ENCODE measurements at places on chromosomes 12 and 14.

DNA sequence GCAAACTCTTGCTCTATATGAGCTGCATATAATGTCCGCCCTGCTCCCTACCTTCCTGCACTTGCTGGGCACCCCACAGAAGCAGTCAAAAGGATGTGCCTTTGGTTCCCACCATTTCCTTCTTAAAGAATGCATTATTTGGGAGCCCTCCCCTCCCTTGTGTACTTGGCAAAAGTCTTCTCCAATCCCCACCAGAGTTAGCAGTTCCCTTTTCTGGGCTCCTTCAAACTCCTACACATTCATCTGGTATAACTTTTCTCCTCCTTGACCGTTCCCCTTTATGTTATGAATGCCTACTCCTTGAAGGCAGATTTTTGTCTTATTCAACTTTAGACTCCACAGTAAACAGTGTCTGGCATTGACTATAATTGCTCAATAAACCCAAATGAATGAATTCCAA, 27.8 kb downstream of the AREL1 start:
- DNase-seq, result peak; percentile 78

DNA sequence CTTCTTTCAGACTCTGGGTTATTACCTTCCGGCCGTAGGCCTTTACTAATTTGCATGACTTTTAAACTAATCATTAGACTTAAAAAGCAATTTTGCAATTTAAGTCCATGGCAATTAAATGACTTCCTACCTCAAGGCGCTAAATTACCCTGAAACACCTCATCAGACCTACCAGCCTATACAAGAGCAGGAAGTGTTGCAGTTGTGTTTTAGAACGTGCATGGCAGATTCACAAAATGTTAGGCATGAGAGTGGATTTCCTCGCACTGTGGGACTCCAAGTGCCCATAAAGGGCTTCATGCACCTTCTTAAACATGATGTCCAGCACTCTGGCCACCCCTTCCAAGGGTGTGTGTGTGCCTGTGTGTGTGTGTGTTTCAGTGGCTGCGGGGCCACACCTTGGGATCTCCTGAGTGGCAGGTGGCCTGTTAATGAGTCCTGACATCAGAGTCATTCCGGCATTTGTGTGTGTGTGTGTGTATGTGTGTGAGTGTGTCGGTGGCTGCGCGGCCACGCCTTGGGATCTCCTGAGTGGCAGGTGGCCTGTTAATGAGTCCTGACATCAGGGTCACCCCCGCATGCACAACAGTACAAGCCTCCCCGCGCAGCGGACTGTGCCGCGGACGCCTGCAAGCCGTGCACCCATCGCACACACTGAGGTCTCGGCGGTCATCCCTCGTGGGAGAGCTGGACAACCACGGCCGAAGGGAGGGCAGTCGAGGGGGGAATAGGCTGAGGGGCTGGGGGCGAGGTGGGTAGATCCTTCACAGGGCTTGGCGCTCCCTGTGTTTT, 900 bp downstream of the C2CD5 start:
- DNase-seq, result peak; percentile 51

GRCh38 chr12:127416796-127417195, 850.2 kb upstream of the TMEM132C start:
- no peak for DNase-seq

- no peak for DNase-seq
These were observed 5.4 kb upstream of the GPR84 start for GRCh38 chr12:54369597-54370131.

- DNase-seq, result no peak
These were observed 4.7 kb downstream of the EXOC3L4 start for GRCh38 chr14:103099081-103099732.

DNA sequence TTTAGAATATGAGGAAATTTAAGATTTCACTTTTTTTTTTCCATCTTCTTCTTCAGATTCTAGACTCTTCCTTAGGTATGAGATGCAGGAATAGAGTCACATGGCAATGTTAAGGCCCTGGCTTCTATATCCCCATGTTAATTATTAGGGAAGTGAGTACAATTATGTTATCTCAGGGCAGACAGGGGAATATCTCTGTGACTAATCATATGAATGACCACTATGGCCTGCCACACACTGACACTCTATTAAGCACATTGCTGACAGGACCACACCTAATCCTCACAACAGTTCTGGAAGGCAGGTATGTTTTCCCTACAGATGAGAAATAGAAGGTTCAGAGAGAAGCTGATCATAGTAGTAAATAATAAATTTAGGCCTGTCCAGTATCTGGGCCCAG, 69.4 kb upstream of the PTPRQ start:
- no peak for DNase-seq

DNA sequence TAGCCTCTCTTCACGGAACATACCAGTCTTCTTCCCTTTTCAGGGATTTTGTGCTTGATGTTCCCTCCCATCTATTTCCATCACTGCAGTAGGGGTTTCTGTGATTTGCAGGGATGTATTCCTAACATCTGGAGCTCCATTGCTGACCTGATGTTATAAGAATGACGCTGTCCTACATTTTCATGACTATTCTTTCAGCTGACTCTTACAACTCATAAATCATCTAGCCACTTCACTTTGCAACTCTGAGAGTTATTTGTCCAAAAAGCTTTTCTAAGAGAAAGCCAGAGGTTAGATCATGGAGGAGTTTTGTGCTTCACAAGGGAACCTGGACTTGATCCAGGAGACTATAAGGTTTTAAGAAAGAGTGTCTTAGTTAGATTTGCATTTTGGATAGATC, 116.6 kb upstream of the FAR2 start:
- DNase-seq, result no peak

DNA sequence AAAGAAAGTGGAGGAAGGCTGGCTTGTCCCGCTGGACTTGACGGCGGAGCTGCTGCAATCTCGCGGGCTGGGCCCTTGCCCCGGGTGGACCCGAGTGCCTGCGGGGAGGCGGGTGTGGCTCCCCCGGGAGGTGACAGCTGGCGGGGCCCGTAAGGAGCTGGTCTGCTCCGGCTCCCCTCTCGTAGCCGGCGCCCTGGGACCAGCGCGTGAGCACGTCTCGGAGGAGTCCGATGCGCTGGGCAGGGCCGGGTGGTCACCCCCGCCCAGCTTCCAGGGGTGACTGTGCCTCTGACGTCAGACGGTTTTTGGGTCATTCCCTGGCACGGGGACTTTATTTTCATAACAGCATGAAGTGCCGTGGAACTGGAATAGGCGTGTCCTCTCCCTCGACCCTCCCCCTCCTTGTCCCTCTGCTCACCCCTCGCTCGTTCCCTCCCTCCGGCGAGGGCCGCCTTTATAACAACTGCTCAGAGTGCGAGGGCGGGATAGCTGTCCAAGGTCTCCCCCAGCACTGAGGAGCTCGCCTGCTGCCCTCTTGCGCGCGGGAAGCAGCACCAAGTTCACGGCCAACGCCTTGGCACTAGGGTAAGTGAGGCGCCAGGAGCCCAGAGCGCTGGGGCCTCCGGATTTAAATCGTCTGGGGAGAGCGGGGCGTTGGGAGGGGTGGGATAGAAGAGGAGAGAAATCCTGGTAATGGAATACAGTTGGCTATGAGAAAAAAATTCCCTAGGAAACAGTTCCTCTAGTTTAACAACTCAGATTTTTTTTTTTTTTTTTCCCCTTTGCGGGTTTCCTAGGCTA, at the start of gene GPRC5A:
TSS of gene GPRC5A (plus strand) at position 483 of the 801 bp plus-strand sequence. CDS start 16,688 bp downstream, outside the sequence.
- DNase-seq, result no peak

DNA sequence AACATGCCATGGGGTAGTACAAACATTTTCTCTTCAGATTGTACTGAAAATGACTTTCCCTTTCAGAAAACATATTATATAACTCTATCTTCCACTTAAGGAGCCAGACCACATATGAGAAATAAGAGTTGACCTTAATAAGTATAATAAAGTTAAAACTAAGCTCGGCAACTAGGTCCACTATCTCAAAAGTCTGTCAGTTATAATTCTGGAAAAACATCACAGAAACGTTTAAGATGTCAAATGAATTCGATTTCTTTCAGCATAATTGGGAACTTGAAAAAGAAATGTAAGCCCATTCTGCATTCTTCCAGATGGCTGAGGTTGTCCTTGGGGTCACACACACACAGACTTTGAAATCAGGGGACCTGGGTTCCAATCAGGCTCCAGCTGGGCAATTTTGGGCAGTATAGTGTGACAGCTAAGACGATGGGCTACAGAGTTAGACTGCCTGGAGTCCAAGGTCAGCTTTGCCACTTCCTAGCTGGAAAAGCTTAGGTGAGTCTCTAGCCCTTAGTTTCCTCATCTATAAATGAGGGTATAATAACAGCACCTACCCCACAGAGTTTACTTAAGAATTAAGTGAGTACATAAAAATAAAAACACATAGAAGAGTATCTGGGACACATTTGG, 75.6 kb downstream of the PPP2R5E start:
- no peak for DNase-seq

DNA sequence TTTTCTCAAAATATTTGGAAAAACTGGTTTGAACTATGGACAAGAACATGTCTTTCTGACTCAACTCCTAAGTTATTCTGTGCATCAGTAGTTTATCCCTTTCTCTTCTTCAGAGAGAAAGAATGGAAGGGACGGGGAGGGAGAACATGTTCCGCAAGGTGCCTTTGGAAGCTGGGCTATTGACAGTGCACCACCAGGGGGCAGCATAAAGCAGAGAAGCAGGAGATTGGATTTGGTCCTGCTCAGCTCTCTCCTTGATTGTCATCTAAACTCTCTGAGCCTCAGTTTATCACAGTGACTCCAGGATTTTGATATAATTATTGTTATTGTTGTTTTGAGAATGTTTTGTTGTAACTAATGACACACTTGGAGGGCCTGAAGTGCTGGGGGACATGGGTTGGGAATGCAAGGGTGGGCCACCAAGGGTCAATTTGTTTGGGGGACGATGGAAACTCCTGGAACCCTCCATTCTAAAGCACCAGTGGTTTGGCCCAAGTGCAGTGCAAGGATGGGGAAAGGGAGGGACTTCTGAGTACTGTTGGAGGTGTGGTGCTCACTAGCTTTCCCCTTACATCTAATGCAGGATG, 45.3 kb upstream of the ANO6 start:
- DNase-seq, result peak; percentile 76
